ENCODE measurements at places on chromosomes 3 and 15.

- no peak for DNase-seq
These were observed 137.6 kb downstream of the SRGAP3 start for GRCh38 chr3:9111866-9112265.

DNA sequence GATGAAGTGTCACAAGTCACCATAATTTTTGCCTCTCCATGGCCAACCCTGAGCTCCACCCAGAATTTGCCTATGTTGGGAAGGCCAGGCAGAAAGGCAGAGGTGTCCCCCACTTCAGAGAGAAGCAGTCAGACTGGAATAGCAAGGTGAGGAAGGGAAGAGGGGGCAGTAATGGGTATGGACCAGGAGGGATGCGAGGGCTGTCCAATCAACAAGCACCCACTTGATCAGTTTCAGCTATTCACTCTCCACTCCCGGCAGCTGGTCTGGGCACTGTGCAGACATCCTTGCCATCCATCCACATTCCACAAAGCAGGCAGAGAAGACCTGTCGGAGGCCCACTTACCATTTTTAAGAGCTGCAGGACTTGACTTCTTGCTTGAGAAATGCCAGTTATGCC lies 43.5 kb upstream of the CTNNB1 start:
- no peak for DNase-seq

DNA sequence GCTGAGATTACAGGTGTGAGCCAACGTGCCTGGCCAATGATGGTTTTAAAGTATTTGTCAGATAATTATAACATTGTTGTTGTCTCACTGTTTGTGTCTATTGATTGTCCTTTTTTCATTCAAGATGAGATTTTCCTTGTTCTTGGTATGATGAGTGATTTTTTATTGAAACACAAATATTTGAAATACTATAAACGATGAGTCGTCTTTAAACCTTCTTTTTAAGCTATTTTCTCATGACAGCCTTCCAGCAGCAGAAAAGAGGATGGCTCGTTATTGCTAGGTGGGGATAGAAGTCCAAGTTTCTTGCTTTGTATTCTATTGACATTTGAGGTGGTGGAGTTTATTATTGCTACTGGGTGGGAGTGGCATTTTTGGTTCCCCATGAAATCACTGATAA lies 61.7 kb upstream of the MDFIC2 start:
- no peak for DNase-seq

GRCh38 chr3:195150181-195151118 lies 120.5 kb downstream of the XXYLT1 start:
- no peak for DNase-seq

- DNase-seq: no peak
These were observed 152.1 kb downstream of the UACA start for GRCh38 chr15:70611286-70611685.

GRCh38 chr15:81294516-81294880 lies 29.4 kb downstream of the STARD5 start:
- no peak for DNase-seq

DNA sequence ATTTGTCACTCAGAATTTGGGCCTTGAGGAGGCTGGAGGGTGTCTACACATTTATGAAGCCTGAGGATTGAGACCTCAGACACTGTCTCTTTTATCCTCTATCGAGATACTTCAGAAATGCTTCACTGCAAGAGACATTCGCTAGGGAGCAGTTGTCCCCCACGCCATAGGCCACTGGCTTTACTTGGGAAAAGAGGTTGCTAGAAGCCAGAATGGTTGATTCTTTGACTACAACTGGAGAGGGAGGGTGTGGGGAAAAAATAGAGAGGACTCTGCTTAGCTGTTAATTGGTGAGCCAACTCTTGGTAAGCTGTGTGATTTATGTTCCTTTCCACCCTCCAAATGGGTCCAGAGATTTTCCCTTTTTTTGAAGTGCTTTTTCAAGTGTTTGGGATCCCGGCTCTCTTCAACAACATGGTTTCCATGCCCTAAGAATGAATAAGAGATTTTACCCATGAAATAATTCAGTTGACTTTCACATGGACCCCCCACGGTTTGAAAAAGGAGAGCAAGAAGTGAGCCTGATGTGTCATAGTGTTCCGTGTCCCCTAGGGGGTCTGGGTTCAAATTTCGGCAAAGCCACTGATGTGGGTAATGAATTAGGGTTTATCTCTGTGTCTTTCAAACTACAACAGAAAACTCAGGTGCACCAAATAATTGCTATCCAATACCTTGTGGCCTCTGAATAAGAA lies 2.7 kb downstream of the BOC start:
- no peak for DNase-seq

- DNase-seq: no peak
These were observed 3.1 kb upstream of the LPCAT4 start for GRCh38 chr15:34370129-34370528.

GRCh38 chr3:23819599-23820360 lies 14.0 kb downstream of the UBE2E1 start:
- DNase-seq: no peak

- no peak for DNase-seq
These were observed 3.5 kb upstream of the ITGB5 start for GRCh38 chr3:124890573-124891190.

- DNase-seq: no peak
These were observed 196.3 kb downstream of the DTWD1 start for GRCh38 chr15:49817100-49817499.

- DNase-seq: peak; percentile 38
These were observed 219.9 kb downstream of the TCF12 start for GRCh38 chr15:57138349-57138788.

GRCh38 chr3:16788440-16789056 lies 96.2 kb upstream of the PLCL2 start:
- no peak for DNase-seq

GRCh38 chr3:26291840-26292239 lies 330.7 kb upstream of the LRRC3B start:
- DNase-seq: no peak

DNA sequence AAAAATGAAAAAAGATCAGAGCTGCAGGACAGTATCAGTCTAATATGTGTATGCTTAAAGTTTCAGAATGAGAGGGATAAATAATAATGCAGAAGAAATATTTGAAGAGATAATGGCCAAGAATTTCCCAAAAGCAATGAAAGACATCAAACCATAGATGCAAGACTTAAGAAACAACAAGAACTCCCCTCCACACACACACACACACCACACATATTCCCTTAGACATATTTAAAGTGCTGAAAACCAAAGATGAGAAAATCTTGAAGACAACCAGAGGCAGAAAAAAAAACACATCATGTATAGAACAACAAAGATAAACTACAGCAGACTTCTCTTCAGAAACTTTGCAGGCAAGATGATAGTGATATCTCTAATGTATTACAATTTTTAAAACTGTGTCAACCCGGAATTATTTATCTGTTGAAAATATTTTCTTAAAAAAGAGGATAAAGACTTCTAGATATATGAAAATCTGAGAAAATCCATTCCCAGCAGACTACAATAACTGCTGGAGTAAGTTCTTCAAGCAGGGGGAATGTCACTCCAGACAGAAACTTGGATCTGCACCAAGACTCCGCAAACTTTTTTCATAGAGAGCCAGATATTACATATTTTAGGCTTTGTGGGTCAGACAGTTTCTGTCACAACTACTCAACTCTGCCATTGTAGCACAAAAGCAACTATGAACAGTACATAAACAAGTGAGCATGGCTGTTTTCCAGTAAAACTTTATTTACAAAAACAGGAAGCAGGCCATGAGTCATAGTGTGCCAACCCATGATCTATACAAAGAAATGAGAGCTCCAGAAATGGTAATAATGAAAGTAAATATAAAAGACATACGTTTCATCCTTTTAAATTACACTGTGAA lies 223.4 kb upstream of the CGNL1 start:
- no peak for DNase-seq

DNA sequence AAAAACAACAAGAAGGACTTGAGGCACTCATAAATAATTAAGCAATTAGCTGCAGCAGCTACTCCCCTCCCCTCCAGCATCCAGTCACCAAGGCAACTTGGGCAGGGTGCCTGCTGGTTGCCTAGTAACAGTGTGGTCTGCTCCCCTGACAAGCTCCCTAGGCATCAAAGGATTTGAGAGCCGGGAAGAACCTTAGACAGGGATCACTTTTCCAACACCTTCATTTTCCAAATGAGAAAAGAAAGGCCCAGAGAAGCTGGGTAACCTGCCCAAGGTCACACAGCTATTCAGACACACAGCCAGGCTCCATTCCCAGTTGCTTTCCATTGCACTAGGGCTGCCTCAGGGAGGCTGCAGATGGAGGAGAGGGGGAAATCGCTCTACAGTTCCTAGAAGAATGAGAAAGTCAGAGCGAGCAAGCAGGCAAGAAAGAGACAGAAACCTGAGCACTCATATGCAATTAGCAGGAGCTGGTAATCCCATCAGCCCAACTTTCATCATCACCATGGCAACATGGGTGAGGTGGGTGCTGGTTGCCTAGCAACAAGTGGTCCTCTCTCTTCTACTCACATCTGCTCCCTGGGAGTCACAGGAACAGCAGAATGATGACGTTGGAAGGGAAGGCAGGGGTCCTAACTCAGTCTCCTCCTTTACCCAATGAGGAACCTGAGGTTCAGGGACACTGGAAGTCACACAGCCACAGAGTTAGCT lies 3.6 kb upstream of the EIF4E3 start:
- DNase-seq: no peak

- DNase-seq: peak; percentile 11
These were observed 68.8 kb upstream of the IQSEC1 start for GRCh38 chr3:13141991-13142412.

- DNase-seq: no peak
These were observed 114.4 kb upstream of the RNF7 start for GRCh38 chr3:141623691-141624090.

GRCh38 chr15:82165948-82166376 lies 96.6 kb downstream of the EFL1 start:
- no peak for DNase-seq

DNA sequence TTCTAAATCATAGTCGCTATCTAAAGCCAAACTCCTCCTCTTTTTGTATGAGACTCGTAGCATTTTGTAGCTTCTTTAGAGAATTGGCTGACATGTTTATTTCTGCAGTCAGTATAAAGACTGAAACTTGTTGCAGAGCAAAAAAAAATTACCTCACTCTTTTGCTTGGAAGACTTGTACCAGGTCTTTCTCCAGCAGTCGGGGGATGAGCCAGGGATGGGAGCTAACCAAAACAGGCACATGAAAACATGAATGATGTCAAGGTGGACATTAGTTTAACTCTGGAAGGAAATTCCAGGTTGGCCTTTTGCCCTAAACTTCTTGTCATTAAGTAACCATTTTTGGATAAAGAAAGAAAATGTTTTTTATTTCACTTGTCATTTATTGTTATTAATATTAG lies 47.0 kb upstream of the SCAANT1 start:
- DNase-seq: no peak

DNA sequence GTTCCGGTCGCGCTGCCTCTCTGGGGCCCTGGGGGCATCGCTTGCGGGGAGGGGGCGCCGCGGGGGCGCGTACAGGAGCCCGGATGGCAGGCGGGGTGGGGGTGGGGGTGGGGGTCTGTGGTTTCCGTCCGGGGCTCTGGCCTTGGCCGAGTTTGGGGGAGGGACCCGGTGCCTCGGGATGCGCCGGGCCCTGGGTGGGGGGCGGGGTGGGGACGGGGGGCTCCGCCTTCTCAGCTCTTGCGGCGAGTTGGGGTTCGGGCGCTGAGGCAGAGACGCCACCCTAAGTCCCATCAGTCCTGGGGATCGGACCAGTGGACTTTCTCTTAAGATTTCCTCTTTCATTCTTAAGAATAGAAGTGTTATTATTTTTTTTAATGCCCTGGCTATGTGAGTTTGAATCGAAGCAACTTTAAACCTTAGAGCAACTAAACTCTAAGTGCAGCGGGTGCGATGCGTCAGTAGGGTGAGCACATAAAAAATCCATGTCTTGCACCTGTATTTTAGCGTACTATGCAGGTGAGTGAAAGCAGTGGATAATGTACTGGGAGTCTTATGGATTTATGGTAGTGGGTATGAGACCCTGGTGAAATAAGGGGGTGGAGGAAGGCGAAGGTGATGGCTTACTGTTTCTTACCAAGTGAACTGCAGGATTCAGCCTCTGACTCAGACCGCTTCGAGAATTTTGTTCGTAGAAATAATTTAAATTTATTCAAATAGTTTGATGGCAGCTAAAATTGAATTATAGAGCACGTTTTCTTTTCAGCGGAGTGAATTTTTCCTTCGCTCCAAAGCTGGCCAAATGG lies 762 bp downstream of the CTNNB1 start:
- peak; percentile 38 for DNase-seq

DNA sequence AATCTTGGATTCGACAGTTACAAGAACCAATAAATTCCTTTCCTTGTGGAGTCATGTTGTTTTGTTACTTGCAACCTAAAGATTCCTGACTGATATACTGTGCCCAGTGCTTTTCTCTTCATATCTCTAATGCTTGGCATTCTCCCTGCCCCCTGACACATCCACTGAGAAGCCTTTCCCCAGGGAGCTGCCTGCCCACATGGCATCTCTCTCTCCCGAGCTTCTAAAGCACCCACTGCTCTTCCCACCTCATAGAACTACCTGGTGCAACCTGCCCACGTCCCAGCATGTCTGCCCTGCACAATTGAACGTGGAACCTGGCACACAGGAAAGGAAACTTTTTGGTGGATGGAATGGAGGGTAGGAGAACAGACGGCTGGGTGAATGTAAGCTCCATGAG lies 6.8 kb downstream of the CYP8B1 start:
- DNase-seq: no peak

DNA sequence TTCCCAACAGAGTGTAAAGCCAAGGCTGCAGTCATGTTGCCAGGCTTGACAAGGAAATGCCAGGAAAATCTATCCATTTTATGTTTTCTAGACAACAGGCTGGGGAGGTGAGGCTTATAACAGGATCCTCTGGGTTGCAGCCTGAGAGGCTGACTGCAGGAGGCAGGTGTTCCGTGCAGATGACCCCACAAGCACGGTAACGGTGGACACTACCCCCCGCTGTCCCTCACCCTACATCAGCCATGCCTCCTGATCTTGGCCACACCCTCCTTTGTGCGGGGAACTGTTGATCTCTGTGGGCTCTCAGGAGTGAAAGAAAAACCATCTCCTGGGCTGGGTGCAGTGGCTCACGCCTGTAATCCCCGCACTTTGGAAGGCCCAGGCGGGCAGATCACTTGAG lies 68.0 kb upstream of the ADPGK start:
- no peak for DNase-seq

DNA sequence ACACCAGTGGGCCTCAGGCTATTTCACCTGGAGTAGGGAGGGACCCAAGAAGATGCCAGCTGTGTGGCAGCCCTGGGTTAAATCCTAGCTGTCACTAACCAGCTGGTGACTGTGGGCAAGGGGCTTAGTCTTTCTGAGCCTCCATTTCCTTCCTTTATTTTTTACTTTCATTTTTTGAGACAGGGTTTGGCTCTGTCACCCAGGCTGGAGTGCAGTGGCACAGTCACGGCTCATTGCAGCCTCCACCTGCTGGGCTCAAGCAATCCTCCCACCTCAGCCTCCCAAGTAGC lies 108.0 kb upstream of the SMAD3 start:
- DNase-seq: no peak

GRCh38 chr3:176274161-176274560 lies 923.1 kb downstream of the TBL1XR1 start:
- DNase-seq: no peak

- peak; percentile 41 for DNase-seq
These were observed 4.0 kb upstream of the SMCO1 start for GRCh38 chr3:196518966-196519717.

- no peak for DNase-seq
These were observed 19.2 kb downstream of the SEC11A start for GRCh38 chr15:84696757-84697156.

- DNase-seq: no peak
These were observed 195.8 kb downstream of the CDIN1 start for GRCh38 chr15:36775209-36775608.

All from Caki2 (cell line).